ENCODE measurements at places on chromosomes 12 and 14. TPM values are rescaled to one million over a fixed set of nuclear protein-coding genes. Genes with fewer than 3 reads are reported as not detected.

DEPDC4 gene
- total RNA-seq: 0.36 TPM

GPR132 gene
- 54.5 TPM for total RNA-seq

DCN gene
- not detected for total RNA-seq

DNA sequence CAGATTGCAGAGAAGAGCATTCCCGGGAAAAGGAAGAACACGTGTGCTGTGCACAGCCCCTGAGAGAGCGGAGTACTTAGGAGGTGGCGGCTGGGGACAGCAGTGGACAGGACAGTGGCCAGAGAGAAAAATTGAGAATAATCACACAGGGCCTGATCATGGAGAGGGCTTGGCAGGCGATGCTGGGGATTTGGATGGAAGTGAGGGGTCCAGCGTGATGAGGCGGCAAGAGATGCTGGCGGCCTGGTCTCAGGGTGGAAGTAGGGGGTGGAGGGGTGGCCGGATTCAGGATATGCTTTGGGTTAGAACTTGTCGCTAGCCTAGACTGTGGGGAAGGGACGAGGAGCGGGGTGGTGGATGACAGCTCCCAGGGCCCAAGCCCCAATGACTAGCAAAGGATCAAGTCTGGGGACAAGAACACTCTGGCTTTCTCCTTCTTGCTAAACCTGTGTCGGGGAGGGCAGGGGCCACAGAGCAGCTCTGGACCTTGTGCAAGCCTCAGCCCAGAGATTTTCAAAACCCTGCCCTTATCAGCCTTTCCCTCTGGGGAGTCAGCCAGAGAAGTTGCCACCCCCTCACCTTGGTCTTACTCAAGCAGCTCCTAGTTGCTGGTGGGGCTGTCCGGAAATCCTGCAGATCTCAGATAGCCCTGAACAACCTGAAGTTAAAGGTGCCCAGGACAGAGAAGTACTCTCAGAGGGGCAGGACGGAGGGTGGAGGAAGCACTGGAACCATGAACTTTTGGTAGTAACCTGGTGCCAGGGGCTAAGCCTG, 1.3 kb downstream of the HVCN1 start:
- H3K27ac ChIP-seq: peak overlapping the region; percentile 68
- no peak for DNase-seq
- H3K36me3 ChIP-seq: no peaks in the 10 kb centered on the region
- H3K4me1 ChIP-seq: peaks cover 52% of the 10 kb centered on the region
- no peaks in the 10 kb centered on the region for H3K27me3 ChIP-seq

DNA sequence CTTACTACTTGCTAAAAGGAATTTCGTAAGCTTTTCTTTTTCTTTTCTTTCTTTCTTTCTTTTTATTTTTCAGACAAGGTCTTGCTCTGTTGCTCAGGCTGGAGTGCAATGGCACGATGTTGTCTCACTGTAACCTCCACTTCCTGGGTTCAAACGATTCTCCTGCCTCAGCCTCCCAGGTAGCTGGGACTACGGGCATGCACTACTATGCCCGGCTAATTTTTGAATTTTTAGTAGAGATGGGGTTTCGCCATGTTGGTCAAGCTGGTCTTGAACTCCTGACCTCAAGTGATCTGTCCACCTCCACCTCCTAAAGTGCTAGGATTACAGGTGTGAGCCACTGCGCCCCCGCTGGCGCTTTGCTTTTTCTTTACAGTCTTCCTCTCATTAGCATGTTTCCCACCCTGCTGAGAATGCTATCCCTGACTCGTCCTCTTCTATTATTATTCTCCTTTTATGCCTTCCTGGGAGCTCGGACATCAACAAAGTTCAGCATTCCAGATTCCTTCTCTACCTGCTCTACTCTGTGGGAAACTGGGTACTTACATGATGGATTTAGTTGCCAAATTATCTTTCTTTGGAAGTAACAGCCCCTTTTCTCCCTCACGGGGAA, 3.1 kb downstream of the MTHFD1 start:
- no peak overlapping the region for H3K4me3 ChIP-seq
- no peak overlapping the region for H3K27ac ChIP-seq
- H3K4me1 ChIP-seq: peaks cover 39% of the 10 kb centered on the region
- no peak for DNase-seq
- no peaks in the 10 kb centered on the region for H3K27me3 ChIP-seq

DNA sequence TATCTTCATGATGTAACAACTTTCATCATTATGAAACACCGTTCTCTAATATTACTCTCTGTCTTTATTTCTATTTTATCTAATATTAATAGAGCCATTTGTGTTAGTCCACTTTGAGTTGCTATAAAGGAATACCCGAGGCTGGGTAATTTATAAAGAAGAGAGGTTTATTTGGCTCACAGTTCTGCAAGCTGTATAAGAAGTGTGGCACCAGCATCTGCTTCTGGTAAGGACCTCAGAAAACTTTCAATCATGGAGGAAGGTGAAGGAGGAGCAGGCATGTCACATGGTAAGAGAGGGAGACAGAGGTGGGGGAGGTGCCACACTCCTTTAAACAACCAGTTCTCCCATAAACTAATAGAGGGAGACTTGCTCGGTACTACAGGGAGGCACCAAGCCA, 25.1 kb downstream of the BORCS5 start:
- no peak overlapping the region for H3K4me3 ChIP-seq
- H3K36me3 ChIP-seq: peaks cover 2% of the 10 kb centered on the region
- no peaks in the 10 kb centered on the region for H3K27me3 ChIP-seq
- no peak overlapping the region for H3K27ac ChIP-seq

- no peak overlapping the region for H3K27ac ChIP-seq
- no peak overlapping the region for H3K4me3 ChIP-seq
- H3K36me3 ChIP-seq: no peaks in the 10 kb centered on the region
- no peaks in the 10 kb centered on the region for H3K27me3 ChIP-seq
- H3K4me1 ChIP-seq: peaks cover 34% of the 10 kb centered on the region
These were observed 889 bp upstream of the IFT43 start for GRCh38 chr14:75984674-75985073.

DNA sequence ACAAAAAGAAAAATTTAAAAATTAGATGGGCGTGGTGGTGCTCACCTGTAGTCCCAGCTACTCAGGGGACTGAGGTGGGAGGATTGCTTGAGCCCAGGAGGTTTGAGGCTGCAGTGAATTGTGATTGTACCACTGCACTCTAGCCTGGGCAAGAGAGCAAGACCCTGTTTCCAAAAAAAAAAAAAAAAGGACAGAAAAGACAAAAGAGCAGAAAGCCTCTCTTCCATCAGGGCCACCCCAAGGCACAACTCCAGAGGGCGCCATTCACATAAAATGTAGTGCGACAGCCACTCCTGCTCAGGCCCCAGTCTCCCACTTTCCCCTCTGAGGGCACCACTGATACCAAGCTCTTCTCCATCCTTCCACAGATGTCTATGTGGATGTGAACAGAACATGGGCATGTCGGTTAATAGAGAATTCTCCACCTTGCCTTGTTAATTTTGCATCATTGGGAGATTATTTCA, 41.8 kb downstream of the DGLUCY start:
- H3K27me3 ChIP-seq: no peaks in the 10 kb centered on the region
- H3K4me3 ChIP-seq: no peak overlapping the region
- peaks cover 3% of the 10 kb centered on the region for H3K4me1 ChIP-seq
- no peak for DNase-seq
- no peak overlapping the region for H3K27ac ChIP-seq

- no peak overlapping the region for H3K4me3 ChIP-seq
- DNase-seq: no peak
- no peaks in the 10 kb centered on the region for H3K27me3 ChIP-seq
- H3K4me1 ChIP-seq: peaks cover 12% of the 10 kb centered on the region
These were observed 19.3 kb upstream of the MDM2 start for GRCh38 chr12:68788554-68789143.

DNA sequence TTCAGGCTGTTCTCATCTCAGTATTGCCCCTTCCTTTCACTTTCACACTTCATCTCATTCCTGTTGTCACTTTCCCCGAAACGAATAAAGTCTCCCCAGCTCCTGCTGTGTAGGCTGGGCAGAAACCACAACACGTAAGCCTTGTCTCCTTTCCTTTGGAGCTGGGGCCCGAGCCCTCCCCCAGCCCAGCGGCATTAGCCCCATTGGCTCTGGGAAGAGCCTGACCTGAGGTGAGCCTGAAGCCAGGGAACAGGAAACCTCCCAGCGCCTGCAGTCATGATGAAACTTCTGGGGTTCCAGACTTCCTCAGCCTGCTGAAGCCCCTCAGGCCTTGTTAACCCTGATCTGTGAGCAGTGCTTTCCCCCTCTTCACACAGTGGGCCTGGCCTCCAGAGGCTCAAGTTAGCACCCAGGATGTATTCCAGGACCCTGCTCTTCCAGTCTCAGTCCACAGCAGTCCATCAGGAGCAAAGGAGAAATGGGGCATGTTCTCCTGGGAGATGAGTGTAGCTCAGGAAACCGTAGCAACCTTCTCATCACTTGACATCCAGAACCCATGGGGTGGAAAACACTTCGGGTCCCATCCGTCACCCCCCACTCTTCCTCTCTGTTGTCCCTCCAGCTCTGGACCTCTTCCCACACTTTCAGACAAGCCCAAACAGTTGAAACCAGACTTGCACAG, 21.8 kb downstream of the VASH1 start:
- H3K4me3 ChIP-seq: no peak overlapping the region
- peaks cover 49% of the 10 kb centered on the region for H3K36me3 ChIP-seq
- H3K27me3 ChIP-seq: no peaks in the 10 kb centered on the region
- H3K4me1 ChIP-seq: no peaks in the 10 kb centered on the region
- DNase-seq: no peak

- H3K36me3 ChIP-seq: no peaks in the 10 kb centered on the region
- H3K27ac ChIP-seq: no peak overlapping the region
- no peaks in the 10 kb centered on the region for H3K27me3 ChIP-seq
- DNase-seq: no peak
- H3K4me3 ChIP-seq: no peak overlapping the region
- peaks cover 8% of the 10 kb centered on the region for H3K4me1 ChIP-seq
These were observed 22.3 kb upstream of the ITPR2 start for GRCh38 chr12:26855337-26855736.

GRCh38 chr12:126572170-126572569, 1506.9 kb downstream of the AACS start:
- no peaks in the 10 kb centered on the region for H3K36me3 ChIP-seq
- H3K27ac ChIP-seq: no peak overlapping the region
- no peaks in the 10 kb centered on the region for H3K4me1 ChIP-seq
- DNase-seq: no peak
- no peaks in the 10 kb centered on the region for H3K27me3 ChIP-seq

DNA sequence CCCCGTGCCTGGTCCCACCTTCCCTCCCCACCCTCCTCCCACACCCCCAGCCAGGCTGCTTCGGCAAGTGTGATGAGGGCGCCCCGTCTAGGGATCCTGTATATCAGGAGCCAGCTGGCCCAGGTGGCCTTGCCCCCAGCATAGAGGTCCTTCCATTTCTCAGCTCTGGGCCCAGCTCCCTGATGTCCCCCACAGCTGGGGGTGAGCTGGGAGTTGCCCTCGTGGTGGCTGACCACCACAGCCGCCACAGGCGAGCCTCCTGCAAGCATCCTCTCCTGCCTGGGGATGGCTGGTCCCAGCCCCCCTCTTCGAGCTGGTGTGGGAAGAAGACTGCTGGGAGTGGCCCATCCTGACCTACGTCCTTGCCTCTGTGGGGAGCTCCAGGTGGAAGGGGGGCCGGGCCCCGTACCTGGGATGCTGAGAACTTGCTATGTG, 7.4 kb downstream of the ASPG start:
- H3K27me3 ChIP-seq: no peaks in the 10 kb centered on the region
- H3K4me1 ChIP-seq: no peaks in the 10 kb centered on the region
- H3K27ac ChIP-seq: no peak overlapping the region
- H3K4me3 ChIP-seq: no peak overlapping the region

- H3K4me1 ChIP-seq: no peaks in the 10 kb centered on the region
- no peaks in the 10 kb centered on the region for H3K36me3 ChIP-seq
- DNase-seq: no peak
- H3K27me3 ChIP-seq: no peaks in the 10 kb centered on the region
- no peak overlapping the region for H3K27ac ChIP-seq
These were observed 312.4 kb upstream of the PRKD1 start for GRCh38 chr14:30240018-30240417.

DNA sequence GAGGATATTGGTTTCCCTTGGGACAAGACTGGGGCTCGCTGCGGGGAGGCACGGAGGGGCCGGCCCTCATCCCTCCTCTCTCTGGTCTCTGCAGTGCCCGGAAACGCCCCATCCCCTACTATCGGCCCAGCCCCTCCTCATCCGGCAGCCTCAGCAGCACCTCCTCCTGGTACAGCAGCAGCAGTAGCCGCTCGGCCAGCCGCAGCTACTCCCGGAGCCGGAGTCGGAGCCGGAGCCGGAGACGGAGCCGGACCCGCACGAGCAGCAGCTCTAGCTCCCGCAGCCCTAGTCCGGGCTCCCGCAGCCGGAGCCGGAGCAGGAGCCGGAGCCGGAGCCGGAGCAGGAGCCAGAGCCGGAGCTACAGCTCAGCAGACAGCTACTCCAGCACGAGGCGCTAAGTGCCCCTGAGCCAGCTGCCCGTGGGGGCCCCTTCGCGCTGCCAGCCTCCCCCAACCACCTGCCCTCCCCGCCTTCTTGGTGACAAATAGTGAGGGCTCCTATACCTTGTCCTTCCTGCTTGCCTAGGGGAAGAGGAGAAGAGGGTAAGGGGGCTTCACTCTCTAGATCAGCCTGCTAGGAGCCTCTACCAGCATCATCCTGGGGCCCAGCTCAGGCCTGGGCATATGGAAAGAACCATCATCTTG, 22.2 kb upstream of the HSPB8 start:
- H3K27ac ChIP-seq: no peak overlapping the region
- H3K4me3 ChIP-seq: no peak overlapping the region
- H3K4me1 ChIP-seq: no peaks in the 10 kb centered on the region
- H3K27me3 ChIP-seq: peaks cover 3% of the 10 kb centered on the region
- DNase-seq: no peak

DNA sequence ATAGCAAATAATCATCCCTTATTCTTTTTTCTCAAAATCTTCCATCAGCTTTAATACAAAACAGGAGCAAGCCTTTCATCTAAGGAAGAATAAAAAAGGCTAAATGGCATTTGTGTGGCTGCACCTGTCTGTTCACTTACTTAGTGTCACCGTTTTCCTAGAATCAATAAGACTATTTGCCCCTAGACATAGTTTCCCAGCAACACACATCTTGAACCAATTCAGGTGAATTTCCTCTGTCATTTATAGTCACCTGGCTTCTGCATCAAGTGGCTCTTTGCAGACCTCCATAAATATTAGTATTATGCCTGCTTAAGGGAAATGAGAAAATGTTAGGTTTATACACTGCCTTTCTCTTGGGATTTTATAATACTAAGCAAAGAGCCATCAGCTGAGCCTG, 17.4 kb upstream of the GCH1 start:
- H3K27me3 ChIP-seq: peaks cover 2% of the 10 kb centered on the region
- DNase-seq: no peak
- H3K36me3 ChIP-seq: no peaks in the 10 kb centered on the region
- no peak overlapping the region for H3K4me3 ChIP-seq
- H3K4me1 ChIP-seq: no peaks in the 10 kb centered on the region

Measured in B cell (primary cell).